ENCODE measurements at places on chromosomes 4 and X.

- no peak for DNase-seq
Measured at GRCh38 chr4:127656047-127656680, 23.4 kb downstream of the INTU start.

GRCh38 chrX:1852082-1852481 is 237.2 kb downstream of the ASMT start:
- DNase-seq, result no peak

DNA sequence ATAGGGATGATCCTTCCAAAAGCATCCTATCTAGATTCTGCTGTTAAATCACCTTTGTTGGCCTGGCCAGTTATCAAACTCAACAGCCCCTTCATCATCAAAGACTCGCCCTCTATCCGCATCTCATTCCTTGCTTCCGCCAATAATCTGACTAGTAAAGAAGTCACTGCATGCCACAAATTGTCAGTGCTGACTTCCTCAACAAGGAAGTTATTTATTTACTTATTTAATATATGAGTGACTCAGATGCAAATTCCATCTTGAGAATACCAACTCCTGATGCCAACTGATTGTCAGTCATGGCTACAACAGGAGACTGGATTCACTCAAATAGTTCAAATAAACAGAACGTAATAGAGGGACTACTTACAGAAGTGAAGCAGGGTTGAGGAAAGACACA is 283.8 kb downstream of the TRIML1 start:
- no peak for DNase-seq

- no peak for DNase-seq
Measured at GRCh38 chr4:147513091-147513490, 32.2 kb downstream of the EDNRA start.

GRCh38 chr4:38800961-38801450 is 3.6 kb downstream of the TLR1 start:
- DNase-seq, result no peak

DNA sequence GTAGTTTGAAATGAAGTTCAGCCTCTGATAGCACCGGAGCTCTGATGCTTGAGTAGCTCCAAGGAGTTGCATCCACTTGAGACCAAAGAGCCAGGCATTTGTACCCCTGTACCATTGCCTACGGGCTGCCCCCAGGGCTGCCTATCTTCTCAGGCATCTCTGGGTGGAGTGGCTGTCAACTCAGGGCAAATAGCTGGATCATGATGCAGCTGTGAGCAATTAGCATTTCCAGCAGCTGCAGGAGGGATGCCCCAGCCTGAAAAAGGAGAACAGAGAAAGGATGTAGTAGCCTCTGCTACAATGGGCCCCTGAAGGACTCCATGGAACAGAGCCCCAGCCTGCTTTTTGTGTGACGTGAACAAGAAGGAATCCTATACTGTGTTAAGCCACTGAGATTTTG is 492.6 kb downstream of the BCOR start:
- DNase-seq, result no peak

All from astrocyte of the spinal cord (primary cell).